Stimulated activated CD4-positive, alpha-beta T cell treated with anti-CD3 and anti-CD28 coated beads, TNF-alpha, amount 100 ng/mL, for 48 hours (primary cell): ENCODE measurements at places on chromosomes 7 and 10.

DNA sequence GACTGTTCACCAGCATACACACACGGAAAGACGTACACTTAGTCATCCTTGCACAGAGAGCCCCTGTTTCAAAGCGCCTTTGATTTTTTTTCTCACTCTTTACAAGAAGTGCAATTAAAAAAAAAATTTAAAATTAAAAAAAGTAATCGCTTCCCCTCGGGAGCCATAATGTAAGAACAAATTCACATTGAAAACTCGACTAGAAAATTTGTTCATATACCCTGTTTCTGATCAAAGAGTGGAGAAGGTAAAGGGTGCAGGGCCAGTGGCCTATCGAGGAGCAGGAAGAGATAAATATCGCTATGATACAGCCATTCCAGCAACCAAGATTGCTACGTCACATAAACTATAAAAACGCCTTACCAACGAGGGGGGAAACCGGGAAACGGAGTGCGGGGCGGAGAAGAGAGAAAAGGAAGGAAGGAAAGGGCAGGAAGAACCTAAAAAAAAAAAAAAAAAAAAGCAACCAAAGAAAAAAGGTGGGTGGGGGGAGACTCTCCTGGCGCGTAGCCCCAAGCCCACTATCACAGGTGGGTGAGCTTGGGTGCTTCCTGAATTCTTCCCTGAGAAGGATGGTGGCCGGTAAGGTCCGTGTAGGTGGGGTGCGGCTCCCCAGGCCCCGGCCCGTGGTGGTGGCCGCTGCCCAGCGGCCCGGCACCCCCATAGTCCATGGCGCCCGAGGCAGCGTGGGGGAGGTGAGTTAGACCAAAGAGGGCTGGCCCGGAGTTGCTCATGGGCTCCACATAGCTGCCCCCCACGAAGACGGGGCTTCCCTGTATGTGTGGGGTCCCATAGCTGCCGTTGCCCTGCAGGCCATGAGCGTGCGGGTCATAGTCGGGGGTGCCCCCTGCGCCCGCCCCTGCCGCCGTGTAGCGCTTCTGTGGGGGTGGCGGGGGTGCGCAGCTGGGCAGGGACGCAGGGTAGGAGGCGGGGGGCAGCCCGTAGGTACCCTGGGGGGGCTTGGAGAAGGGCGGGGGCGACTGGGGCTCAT is 5.2 kb upstream of the HOXA2 start:
- no peak for DNase-seq

- DNase-seq, result no peak
Measured at GRCh38 chr7:18895456-18895855, 222.0 kb downstream of the TWIST1 start.

DNA sequence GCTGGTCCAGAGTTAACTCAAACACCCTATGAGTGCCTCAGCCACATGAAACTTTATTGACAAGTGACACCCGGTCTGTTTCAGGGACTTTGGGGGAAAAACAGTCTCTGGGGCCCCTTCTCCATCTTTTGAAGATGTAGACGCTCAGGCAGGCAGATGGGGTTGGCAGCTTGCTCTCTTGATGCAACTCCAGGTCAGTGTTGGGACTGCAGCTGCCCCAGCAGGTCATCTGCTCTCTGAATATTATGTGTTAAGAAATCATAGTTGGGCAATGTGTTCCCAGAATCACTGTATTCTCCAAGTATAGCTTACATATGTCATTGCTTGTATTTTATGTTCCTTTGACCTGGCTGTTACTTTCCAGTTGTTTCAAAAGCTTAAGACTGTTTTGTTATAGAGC is 544.9 kb upstream of the MGMT start:
- DNase-seq, result no peak

DNA sequence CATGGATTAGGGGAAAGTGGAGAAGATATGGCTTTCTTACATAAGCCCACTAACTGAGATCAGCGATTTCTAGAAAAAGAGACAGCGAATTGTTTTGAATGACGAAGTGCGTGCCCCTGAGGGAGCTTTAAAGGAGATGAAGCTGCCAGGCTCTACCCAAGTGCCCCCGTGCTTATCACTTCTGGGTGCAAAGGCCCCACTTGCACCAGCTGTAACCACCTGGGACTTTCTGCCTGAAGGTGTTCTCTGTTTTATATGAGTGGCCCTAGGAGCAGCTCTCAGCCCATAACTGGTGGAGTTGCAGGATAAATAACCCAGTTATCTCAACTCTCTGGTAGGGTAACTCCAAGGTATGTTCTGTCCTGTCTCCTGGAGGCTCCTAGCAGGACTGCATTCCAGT is 20.4 kb upstream of the CARD11 start:
- DNase-seq, result no peak

DNA sequence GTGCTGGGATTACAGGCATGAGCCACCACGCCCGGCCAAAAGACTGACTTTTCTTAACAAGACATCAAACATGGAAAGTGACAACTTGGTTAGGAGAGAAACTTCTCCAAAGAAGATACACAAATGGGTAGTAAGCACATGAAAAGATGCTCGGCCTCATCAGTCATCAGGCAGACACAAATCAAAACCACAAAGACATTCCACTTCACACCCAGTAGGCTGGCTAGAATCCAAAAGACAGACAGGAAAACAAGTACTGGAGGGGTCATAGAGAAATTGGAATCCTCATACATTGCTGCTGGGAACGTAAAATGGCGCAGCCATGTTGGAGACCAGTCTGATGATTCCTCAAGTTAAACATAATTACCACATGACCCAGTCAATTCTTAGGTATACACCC is 16.4 kb downstream of the SEPHS1 start:
- no peak for DNase-seq

GRCh38 chr7:26397332-26397731 is 105.7 kb downstream of the SNX10 start:
- no peak for DNase-seq

DNA sequence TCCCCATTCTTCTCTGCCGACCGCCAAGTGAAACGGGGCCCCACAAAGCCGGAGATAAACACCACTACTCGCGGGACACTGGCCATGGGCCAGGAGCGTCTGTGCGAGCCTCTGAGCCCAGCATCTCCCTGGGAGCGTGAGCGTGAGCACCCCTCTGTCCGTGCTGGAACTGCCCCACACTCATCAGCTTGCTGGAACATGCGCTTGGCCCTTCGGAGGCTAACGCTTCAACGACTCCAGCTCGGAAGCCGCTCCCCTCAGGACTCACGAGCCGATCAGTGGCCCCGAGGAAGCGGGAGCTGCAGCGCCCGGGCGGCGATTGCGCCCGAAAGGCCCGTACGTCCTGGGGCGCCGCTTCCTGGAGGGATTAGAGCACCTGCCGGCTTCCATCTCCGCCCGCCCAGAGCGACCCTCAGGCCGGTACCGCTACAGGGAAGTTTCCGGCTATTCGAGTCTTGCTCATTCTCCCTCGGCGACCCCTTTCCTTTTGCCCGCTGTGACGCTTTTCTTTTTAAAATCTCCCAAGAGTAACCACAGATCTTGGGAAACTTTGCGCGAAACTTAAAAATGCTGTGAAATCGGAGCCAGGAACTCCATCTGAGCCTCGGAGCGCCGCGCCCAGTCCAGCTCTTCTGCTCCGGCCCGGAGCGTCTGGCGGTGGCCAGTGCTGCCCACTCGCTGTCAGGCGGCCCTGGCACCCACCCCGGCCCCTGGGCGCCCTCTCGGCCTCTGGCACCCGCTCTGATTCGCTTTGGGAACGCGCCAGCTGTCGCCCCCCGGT is 1.0 kb downstream of the TLL2 start:
- DNase-seq, result no peak

- DNase-seq, result no peak
Measured at GRCh38 chr7:142459551-142459963, 201.7 kb upstream of the PRSS58 start.

GRCh38 chr10:83522456-83522855 is 616.9 kb upstream of the GHITM start:
- DNase-seq, result no peak
